ENCODE measurements at places on chromosomes 1 and 21.

DNA sequence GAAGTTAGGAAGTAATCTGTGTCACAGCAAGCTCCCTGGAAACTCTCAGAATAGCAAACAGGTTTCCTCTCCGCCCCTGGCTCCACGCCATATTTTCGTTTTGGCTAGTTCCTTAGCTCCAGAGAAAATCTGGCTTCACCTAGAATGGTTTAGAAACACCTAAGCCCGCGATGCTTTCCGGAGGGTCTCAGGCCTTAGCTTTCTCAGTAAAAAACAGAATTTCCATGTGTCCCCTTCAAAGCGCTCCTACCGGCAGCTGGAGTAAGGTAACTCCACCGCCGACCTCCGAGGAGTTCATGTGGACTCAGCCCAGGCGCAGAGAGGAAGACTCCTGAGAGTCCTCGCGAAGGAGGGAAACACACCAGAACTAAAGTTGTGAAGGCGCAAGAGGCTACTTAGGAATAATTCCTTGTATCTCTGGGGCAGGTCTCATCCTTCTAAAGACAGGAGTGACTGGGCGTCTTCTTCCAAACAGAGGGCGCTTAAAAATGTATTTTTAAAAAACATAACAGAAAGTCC lies 406 bp downstream of the KIAA0040 start:
- no peak for DNase-seq

DNA sequence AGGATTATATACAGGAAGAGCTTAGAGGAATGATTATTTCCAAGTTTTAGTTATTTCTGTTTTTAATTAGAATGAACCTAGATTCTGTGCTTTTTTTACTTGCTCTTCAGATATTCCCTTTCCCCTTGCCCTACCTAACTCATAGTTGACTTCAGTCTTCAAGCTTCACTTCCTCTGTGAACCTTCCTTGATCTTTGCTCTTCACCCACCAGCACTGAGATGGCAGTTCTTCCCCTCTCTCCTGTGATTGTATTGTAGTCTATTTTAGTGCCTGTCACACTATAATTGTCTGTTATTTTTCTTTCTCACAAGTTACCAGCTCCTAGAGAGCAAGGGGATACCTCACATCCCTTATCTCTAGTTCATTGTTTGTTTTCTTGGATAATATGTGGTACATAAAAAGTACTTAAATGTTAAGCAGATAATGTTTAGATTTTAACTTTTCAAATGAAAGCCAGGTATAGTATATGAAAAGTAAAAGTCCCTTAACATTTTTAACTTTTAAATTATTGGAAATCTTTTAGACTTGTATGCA lies 33.2 kb downstream of the KCTD3 start:
- no peak for DNase-seq

- DNase-seq = no peak
These were observed 111.6 kb upstream of the IFFO2 start for GRCh38 chr1:19067912-19068638.

GRCh38 chr1:206895837-206896242 lies 1.4 kb upstream of the IL24 start:
- no peak for DNase-seq

DNA sequence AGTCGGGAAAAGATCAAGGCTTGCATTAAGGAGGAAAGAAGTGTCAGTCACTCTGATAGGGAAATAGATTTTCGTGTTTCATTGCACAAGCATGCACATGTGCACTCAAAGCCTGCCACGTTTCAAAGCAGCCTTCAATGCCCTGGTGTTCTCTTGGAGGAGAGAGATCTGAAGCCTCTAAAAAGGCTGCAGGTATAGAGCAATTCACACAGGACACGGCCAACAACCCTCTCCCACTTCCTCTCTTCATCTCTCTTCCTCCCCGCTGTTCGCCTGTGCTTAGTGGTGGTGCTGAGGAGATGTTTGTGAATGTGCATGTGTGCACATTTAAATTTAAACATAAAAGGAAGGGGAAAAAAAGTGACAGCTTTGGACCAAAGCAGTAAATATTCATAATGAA lies 117.7 kb downstream of the NUF2 start:
- no peak for DNase-seq
